PC-3 (cell line): ENCODE measurements at places on chromosomes 11 and 22. TPM values are rescaled to one million over a fixed set of nuclear protein-coding genes. Genes with fewer than 3 reads are reported as not detected.

DNA sequence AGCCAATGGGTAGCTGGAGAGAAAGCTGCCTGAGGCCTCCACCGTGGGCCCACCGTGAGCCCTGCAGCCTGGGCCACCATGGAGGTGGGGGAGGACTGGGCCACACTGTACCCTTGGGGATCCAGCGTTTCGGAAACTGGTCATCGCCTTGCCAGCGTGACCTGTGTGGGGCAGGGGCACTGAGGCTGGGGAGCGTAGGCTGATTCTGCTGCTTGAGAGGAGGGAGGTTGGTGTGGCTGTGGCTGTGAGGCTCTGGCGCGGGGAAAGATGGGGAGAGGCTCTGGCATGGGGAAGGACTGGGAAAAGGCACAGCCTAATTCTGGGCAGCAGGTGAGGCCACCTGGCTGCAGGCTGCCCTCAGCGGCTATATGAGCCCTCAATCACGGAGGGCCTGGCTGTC lies 12.6 kb upstream of the TTLL12 start:
- H3K36me3 ChIP-seq: no peaks in the 10 kb centered on the region
- no peak overlapping the region for H3K4me3 ChIP-seq
- no peak overlapping the region for H3K27ac ChIP-seq
- H3K4me1 ChIP-seq: peaks cover 12% of the 10 kb centered on the region
- DNase-seq: no peak
- H3K27me3 ChIP-seq: no peaks in the 10 kb centered on the region

- no peak for DNase-seq
- H3K4me3 ChIP-seq: no peak overlapping the region
- H3K27ac ChIP-seq: no peak overlapping the region
- no peaks in the 10 kb centered on the region for H3K27me3 ChIP-seq
Observed at GRCh38 chr11:33055375-33055774, 16.0 kb downstream of the TCP11L1 start.

DNA sequence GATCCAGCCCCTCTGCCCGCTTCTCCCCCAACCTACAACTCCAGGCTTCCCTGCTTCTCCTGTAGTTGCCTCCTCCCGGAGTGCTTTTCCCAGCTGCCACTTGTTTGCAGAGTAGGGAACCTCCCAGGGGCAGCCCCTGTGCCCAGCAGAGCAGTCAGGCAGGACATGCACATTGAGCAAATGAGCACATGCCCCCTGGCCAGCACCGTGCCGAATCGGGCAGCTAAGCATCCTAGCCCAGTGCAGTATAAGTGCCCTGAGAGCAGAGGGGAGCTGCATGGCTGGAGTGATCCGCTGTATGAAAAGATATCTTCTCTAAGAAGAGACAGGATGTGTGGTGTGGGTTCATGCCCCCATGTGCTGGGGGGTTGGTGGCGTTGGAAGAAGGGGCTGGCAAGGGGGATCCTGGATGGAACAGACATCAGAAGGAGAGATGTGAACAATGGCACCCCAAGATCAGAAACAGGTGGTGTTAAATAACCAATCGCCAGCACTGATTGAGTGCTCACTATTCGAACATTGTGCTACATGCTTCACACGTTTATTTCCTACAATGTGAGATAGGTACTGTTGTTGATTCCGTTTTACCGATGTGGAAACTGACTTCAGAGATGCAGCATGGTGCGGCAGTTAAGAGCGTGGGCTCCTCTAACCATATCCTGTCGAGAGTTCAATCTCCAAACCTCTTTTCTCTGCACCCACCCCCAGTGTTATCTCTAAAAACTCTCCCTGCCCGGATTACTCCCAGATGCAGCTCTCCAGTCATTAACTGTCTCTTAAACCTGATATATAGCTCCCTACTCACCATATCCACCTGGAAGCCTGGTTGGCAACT lies 1.2 kb downstream of the AIP start:
- peaks cover 15% of the 10 kb centered on the region for H3K4me1 ChIP-seq
- H3K4me3 ChIP-seq: peak overlapping the region; percentile 73
- H3K36me3 ChIP-seq: no peaks in the 10 kb centered on the region; the same call in 1 of the 2 replicates

- H3K4me1 ChIP-seq: peaks cover 10% of the 10 kb centered on the region
- no peak overlapping the region for H3K4me3 ChIP-seq
- H3K27ac ChIP-seq: no peak overlapping the region
- no peaks in the 10 kb centered on the region for H3K27me3 ChIP-seq
- DNase-seq: peak; percentile 70
Observed at GRCh38 chr22:17785185-17786184, 11.2 kb upstream of the BID start.

DNA sequence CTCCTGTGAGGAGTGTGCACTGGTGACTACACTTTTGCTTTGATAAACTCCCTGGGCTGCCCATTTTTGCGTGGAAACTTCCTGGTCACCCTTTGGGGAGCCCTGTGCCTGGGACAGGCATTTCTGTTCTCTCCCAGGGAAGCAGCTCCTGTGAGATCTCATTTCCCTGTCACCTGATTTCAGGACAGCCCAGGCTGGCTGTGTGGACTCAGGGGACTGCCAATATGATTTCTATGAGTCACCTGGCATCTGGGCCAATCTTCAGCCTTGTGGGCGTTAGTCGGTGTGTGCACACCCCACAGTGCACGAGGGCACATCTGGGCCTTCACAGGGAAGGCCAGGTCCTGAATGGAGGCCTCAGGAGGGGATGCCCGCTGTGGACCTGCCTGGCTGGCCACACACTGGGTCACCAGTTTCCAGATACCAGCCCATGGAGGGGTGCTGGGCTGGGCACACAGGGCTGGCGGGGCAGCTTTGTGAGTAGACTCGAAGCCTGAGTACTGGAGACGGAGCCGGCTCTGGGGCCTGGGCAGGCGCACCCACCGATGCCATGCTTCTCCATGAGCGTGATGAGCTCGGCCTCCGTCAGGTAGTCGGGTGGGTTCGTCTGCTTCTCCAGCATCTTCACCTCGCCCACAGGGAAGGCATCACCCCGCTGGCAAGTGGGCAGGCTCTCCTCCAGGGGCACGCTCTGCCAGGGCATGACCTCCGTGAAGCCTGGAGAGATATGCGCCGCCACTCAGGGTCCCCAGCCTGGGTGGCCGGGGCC lies 9.4 kb upstream of the PPM1F start:
- peak overlapping the region; percentile 28; the same call in 1 of the 2 replicates for H3K27ac ChIP-seq
- H3K36me3 ChIP-seq: no peaks in the 10 kb centered on the region
- no peaks in the 10 kb centered on the region for H3K27me3 ChIP-seq
- H3K4me3 ChIP-seq: no peak overlapping the region
- peak; percentile 65 for DNase-seq

GRCh38 chr11:121650351-121651256 lies 197.8 kb upstream of the SORL1-AS1 start:
- no peak overlapping the region for H3K27ac ChIP-seq
- H3K4me3 ChIP-seq: no peak overlapping the region

DNA sequence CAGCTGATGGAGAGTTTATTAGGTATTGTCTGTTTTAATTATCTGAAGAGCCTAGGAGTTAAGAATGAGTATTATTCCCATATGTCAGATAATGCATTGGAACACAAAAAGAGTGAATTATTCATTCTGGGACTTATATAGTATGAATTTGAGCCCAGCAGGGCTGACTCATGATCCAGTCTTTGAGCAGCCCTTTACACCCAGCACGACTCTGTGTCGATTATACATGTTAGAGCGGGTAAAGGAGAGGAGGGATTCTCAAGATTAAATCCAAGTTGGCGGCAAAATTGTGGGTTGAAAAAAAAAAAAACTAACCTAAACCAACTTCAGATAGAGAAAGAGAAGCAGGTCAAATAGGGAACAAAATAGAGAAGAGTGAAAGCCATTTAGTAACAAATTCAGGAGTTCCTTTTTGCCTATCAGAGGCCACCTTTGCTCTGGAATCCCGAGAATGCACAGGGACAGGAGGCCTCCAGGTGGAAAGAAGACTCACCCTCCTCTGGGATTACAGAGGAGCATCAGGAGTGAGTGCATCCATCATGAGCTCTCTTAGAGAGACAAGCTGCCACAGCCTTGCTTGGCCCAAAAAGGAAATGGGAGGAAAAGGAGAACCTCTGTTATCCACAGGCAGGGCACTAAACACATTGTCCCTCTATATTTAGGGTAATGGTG lies 3.1 kb downstream of the MRGPRX1 start:
- no peak overlapping the region for H3K27ac ChIP-seq
- H3K4me3 ChIP-seq: no peak overlapping the region
- DNase-seq: peak; percentile 6
- no peaks in the 10 kb centered on the region for H3K36me3 ChIP-seq

DNA sequence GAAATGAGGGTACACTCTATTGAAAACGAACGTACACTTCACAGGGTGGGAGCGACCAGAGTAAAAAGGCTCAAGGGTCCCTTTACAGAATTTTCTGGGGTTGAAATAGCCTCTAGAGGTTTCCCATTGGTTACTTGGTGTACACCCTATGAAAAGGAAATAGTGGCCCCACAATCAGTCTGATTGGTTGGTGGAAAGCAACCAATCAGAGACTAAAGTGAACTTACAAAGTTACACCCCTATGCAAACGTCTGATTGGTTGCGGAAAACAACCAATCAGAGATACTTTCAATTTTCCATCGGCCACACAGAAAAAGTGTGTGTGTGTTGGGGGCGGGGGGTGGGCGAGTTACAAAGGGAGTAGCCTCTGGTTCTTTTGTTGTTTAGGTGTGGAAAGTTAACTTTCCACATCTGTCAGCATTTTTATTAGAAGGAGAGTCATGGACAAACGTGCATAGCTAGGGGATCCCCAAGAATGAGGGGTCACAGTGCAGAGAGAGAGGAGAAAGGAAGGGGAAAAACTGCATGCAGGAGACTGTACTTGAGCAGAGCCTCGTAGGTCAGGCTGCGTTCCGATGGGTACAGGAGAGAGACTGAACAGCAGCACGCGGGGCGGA lies 1152.1 kb downstream of the TBC1D22A start:
- no peak overlapping the region for H3K4me3 ChIP-seq
- no peaks in the 10 kb centered on the region for H3K36me3 ChIP-seq
- no peaks in the 10 kb centered on the region for H3K4me1 ChIP-seq
- no peaks in the 10 kb centered on the region for H3K27me3 ChIP-seq
- no peak for DNase-seq

- no peak overlapping the region for H3K4me3 ChIP-seq
- H3K27me3 ChIP-seq: no peaks in the 10 kb centered on the region
- peaks cover 86% of the 10 kb centered on the region for H3K4me1 ChIP-seq
- DNase-seq: no peak
Observed at GRCh38 chr11:94793002-94793401, 24.8 kb downstream of the AMOTL1 start.

DNA sequence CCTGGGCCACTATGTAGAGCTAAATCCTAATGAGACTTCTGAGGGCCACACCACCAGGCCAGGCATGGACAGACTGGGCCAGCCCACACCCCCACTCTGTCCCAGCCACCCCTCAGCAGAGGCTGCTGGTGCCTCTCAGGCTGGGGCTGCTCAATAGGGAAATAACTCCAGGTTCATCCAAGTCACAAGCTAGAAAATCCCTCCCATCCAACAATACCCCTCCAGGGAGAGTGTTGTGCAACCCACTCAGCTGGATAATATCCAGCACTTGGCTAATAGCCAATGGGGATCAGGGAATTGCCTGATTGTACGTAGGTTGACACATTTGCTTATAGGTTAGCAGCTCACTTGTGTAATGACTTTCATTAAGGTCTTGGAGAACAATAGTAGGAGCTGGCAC lies 64.1 kb upstream of the WNT11 start:
- no peaks in the 10 kb centered on the region for H3K36me3 ChIP-seq
- DNase-seq: no peak
- no peaks in the 10 kb centered on the region for H3K27me3 ChIP-seq
- H3K27ac ChIP-seq: no peak overlapping the region

GRCh38 chr22:49824185-49824925 lies 3.3 kb downstream of the BRD1 start:
- no peak overlapping the region for H3K4me3 ChIP-seq
- H3K27ac ChIP-seq: no peak overlapping the region
- no peaks in the 10 kb centered on the region for H3K27me3 ChIP-seq
- H3K4me1 ChIP-seq: peaks cover 12% of the 10 kb centered on the region
- peaks cover 13% of the 10 kb centered on the region; the same call in 1 of the 2 replicates for H3K36me3 ChIP-seq
- no peak for DNase-seq

GRCh38 chr11:10809373-10810160 lies 841 bp upstream of the EIF4G2 start:
- H3K4me3 ChIP-seq: peak overlapping the region; percentile 92
- peak; percentile 63 for DNase-seq
- H3K27me3 ChIP-seq: no peaks in the 10 kb centered on the region
- peaks cover 31% of the 10 kb centered on the region for H3K36me3 ChIP-seq
- H3K27ac ChIP-seq: peak overlapping the region; percentile 95

DNA sequence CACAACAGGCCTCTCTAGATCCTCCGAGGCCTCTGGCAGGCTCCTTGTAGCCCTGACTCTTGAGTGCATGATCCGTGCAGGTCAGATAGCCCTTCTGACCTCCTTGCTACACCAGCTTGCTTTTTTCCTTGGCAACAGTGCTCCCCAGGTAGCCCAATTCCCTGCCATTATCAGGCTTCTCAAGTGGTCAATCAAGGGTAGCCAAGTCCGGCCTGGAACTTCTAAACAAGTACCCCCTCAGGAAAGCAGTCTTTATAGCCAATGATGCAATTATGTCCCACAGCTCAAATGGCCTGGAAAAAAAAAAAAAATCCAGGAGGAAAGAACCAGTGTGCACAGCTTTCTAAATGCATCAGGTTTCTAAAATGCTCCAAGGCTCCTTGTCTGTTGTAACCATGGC lies 59.8 kb downstream of the TENM4 start:
- no peak overlapping the region for H3K27ac ChIP-seq
- no peaks in the 10 kb centered on the region for H3K4me1 ChIP-seq
- no peak for DNase-seq
- H3K36me3 ChIP-seq: no peaks in the 10 kb centered on the region

GRCh38 chr11:70220136-70220535 lies 17.0 kb downstream of the FADD start:
- H3K36me3 ChIP-seq: no peaks in the 10 kb centered on the region
- no peaks in the 10 kb centered on the region for H3K27me3 ChIP-seq
- DNase-seq: no peak
- no peak overlapping the region for H3K4me3 ChIP-seq
- H3K27ac ChIP-seq: no peak overlapping the region

The HEPHL1 gene
- 3.3 and 4.4 TPM in 2 replicates for total RNA-seq

The SYT13 gene
- not detected in 2 replicates for total RNA-seq

The NELL1 gene
- total RNA-seq: not detected in 2 replicates

The VSTM5 gene
- 12.6 and 15.6 TPM in 2 replicates for total RNA-seq

The YPEL4 gene
- not detected in 2 replicates for total RNA-seq

The DERL3 gene
- not detected in 2 replicates for total RNA-seq

The CPT1B gene
- 13.1 and 17.5 TPM in 2 replicates for total RNA-seq

The FGF4 gene
- not detected in 2 replicates for total RNA-seq

The MMP11 gene
- 2.4 and 5.9 TPM in 2 replicates for total RNA-seq
